ENCODE measurements at places on chromosomes 7 and 10.

- no peak for DNase-seq
These were observed 29.3 kb downstream of the KCNMA1 start for GRCh38 chr10:77608281-77608680.

GRCh38 chr7:1703871-1704810 lies 34.1 kb downstream of the ELFN1 start:
- no peak for DNase-seq

DNA sequence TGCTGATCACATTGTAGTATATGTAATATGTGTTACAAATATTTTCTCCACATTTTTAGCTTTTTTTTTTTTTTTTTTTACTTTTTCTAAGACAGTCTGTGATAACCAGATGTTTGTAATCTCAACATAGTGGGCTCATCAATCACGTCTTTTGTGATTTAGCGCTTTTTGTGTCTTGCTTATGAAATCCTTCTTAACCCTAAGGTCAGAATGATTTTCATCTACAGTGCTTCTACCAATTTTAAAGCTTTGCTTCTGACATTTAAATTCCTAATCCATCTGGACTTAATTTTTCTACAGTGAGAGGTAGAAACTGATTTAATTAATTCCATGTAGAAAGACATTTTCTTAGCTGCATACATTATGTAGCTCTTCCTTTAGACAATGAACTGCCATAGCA lies 626.4 kb downstream of the TNS3 start:
- DNase-seq = no peak

DNA sequence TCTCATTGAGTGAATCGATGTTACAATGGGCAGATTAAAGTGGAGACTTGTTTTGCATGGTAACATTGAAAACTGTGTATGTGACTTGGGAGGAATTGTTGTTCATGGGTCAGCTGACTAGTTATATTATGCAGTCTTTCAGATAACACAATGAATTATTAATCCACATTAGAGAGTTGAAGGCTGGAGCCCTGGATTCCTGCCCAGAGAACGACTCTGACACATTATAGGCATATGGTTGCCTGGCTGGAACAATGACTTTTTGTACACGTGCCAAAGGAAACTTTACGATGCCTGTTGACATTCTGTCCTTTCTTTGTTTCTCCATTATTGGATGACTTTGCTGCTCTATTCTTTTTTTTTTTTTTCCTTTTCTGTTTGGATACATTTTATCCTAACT lies 52.3 kb upstream of the TMEM229A start:
- no peak for DNase-seq

DNA sequence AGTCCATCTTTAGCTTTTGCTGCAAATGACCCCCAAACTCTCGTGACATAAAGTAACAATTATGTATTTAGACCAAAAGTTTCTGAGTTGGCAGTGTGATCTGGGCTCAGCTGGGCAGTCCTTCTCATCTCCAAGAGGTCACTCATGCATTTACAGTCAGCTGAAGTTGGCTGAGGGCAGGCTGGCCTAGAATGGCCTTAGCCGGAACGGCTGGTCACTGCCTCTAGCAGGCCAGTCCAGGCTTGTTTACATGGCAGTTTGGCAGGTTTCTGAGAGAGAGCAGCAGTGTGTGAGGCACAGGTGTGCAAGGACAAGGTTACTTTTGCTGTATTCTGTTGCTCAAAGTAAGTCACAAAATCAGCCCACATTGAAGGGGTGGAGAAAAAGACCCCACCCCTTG lies 200.0 kb upstream of the AGK start:
- no peak for DNase-seq

DNA sequence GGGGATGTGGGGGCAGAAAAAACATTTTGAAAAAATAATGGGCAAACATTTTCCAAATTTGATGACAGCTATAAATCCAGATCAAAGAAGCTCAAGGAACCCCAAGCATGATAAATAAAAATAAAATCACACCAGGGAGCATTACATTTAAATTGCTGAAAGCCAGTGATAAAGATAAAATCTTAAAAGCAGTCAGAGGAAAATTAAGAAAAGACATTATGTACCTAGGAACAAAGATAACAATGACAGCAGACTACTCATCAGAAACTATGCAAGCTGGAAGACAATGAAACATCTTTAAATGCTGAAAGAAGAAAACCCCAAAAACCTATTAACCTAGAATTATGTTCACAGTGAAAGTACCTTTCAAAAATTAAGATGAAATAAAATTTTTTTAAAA lies 23.3 kb downstream of the NEUROG3 start:
- no peak for DNase-seq

- DNase-seq = no peak
These were observed 67.5 kb downstream of the AMZ1 start for GRCh38 chr7:2755531-2755930.

- DNase-seq = no peak
These were observed 442.4 kb downstream of the TYW1 start for GRCh38 chr7:67438913-67439505.

DNA sequence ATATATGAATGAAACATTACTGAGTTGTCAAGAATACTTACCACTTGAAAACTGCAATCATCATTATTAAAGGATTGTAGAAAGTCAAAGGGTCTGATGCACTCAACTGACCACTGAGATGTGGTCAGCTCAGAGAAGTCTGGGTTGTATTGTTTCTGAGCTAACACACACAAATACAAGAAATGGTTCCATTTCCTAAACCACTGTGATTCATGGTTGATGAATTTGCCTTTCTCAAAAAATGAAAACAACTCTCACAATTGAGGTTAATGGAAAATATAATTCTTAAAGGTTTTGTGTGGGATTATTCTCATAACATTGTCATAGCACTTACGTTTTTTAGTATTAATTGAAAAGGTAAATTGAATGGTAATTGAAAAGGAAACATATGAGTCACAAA lies 45.6 kb upstream of the TAS2R16 start:
- DNase-seq = no peak

DNA sequence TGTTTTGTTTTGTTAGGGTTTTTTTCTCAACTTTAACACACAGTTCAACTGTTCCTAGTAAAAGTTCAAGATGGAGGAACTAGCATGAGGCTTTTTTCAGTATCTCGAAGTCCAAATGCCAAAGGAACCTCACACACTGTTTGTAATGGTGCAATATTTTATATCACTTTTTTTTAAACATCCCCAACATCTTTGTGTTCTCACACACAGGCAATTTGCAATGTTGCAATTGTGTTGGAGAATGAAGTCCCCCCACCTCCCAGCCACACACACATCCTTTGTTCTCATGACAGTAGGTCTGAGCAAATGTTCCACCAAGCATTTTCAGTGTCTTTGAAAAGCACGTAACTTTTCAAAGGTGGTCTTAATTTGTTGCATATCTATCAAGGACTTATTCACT lies 120.9 kb downstream of the TWIST1 start:
- no peak for DNase-seq

- peak; percentile 90 for DNase-seq
These were observed 332.7 kb upstream of the LRGUK start for GRCh38 chr7:133794479-133794878.

GRCh38 chr10:67250686-67251085 lies 324.9 kb downstream of the LRRTM3 start:
- no peak for DNase-seq

DNA sequence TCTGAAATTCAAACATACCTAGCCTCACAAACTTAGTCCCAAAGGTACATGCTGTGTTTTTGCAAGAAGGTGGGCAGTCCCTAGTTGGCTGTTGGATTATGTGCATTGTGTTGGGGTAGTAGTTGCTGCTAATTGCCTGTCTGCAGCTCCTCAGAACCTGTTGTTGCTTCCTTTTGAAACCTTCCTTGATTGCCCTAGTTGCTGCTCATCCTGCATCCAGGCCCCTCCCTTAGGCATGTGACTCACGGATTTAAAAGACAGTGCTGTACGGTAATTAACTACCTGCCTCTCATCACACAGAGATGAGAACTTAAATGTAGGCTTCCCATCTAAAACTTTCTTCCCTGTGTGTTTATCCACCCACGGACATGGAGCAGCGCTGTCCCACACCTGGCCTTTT lies 67.7 kb downstream of the BMPR1A start:
- no peak for DNase-seq

GRCh38 chr7:130303127-130303526 lies 10.2 kb downstream of the CPA4 start:
- no peak for DNase-seq

- DNase-seq = peak; percentile 37
These were observed 81.4 kb upstream of the LAMB4 start for GRCh38 chr7:108211382-108212201.

- DNase-seq = peak; percentile 70
These were observed 2.8 kb downstream of the FAM53B start for GRCh38 chr10:124741281-124741921.

Measured in DMS79 treated with DMSO at 0.1 percent for 48 hours (cell line).